RCC 7860 (cell line): ENCODE measurements at places on chromosomes 12 and 14.

GRCh38 chr14:70000601-70001000 is 121.4 kb downstream of the SMOC1 start:
- peak; percentile 71 for DNase-seq

DNA sequence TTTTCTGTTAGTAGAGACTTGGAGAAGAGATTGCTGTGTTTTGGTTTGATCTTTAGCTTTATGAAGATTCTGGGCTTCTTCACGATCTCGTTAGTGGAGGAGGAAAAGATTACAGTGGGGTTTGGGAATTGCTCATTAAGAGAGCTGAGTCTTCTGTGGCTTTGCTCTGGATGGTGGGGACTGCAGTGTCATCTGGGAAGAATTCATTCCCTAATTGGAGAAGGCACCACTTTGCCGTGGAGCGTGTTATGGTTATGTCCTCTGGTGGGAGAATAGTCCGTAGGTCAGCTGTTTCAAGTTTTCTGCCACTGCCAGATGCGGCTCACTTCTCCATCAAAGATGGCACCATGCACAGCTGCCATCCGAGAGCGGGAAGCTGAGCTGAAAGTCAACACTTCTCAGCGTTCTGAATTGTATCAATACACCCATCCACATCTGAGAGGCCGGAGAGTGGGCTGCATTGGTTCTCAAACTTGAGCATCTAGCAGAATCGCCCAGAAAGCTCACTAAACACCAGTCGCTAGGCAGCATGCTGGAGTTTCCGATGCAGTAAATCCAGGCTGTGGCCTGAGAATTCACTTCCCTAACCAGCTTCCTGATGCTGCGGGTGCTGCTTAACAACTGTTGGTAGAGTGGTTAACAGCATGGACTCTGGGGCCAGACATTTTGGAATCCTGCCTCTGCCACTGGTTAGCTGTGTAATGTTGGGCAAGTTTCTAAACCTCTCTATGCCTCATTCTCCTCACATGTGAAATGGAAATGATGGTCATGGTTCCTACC is 117.8 kb downstream of the PLXNC1 start:
- no peak for DNase-seq

- no peak for DNase-seq
Observed at GRCh38 chr12:119501052-119501451, 92.5 kb upstream of the TMEM233 start.

GRCh38 chr12:51826881-51827280 is 21.6 kb downstream of the FIGNL2 start:
- DNase-seq: no peak

DNA sequence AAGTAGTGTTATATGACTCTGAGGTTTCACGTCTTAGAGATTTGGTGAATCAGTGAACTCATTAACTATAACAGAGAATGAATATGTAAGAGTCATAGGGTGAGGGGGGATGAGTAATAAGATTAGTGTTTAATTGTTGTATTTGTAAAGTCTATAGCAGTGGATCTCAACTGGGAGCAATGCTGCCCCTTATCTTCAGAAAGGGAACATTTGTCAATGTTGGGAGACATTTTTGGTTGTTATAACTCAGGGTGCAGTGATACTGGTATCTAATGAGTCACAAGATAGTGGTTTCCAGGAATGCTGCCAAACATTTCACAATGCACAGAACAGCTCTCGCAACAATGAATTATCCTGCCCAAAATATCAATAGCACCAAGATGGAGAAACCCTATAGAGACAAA is 1193.7 kb downstream of the GALC start:
- DNase-seq: peak; percentile 87

GRCh38 chr12:25864306-25865276 is 93.9 kb upstream of the RASSF8 start:
- DNase-seq: no peak

DNA sequence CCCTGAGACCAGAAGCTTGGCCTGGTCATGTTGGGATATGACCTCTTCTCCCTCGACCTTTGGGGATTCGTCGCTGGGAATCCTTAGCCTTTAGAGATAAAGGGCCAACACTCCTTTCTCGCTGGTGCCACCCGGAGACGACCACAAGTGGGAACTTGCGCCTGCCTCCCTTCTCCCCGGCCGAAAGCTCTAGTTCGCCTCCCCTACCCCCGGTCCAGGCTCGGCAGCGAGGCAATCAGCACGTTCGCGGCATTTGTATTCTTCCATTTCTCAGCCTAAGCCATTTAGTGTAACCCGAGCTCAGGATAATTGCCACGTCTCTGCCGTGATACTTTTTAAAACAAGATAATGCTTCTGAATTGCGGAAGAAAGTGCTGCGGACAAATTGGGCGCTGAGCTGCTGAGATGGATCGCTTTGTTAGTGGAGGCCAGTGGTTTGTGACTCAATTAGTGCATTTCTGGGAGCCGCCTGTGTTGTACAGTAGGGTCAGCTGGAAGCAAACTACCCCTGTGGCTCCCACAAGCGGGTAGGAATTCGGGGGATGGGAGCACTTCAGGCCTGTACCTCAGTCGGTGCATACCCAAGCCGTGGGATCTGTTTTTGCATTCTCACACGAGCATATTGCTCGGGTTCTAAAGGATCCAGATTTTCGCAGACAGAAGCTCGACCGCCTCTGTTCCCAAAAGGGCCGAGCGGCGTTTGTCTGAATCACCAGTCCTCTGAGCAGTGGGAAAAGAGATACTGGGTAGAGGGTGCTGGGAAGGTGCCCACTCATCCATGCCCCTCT is 6.8 kb upstream of the SIX1 start:
- no peak for DNase-seq

- no peak for DNase-seq
Observed at GRCh38 chr12:122610911-122611310, 83.9 kb downstream of the KNTC1 start.

DNA sequence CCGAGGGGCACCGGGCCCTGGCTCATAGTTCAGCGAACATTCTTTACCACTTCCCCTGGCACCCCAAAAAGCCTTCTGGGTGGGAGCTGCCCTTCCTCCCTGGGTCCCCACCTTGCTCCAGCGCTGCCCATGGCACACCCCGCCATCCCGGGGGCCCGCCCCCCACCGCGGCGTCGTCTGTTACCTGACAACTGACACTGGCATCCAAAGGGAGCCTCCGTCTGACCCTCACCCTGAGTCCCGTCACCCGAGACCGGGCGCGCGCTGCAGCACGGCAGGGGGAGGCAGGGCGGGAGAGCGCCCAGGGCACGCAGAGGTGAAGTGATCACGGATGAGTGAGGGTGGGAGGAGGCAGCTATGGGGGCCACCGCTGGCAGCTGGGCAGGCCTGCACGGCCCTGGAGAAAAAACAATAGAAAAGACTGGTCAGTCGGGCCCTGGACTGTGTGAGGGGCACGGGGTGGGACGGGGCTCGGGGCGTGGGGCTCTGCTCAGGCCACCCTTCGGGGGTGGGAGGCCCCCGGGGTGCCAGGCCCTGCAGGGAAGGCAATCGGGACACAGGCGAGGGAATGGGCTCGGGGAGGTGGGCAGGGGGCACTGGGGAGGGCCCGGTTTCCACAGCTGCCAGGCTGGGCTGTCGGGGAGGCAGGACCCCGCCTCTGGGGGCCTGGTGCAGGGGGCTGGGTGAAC is 40.7 kb downstream of the BCL11B start:
- no peak for DNase-seq

DNA sequence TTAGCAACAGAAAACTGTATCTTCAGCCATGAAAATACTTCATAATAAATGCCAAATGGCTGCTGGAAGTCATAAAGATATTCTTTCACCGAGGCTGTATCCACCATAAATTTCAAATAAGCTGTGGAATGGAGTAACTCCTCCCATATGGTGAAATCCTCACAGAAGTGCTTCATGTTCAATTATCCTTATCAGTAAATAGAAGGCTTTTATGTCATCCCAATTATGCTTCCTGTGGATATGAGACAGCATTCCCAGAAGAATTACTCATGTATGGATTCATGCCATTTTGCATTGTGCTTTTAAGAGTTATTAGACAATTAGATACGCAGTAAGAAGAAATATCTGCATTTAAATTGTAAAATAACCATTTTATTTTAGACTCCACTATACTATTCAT is 99.0 kb downstream of the RTN1 start:
- DNase-seq: no peak

DNA sequence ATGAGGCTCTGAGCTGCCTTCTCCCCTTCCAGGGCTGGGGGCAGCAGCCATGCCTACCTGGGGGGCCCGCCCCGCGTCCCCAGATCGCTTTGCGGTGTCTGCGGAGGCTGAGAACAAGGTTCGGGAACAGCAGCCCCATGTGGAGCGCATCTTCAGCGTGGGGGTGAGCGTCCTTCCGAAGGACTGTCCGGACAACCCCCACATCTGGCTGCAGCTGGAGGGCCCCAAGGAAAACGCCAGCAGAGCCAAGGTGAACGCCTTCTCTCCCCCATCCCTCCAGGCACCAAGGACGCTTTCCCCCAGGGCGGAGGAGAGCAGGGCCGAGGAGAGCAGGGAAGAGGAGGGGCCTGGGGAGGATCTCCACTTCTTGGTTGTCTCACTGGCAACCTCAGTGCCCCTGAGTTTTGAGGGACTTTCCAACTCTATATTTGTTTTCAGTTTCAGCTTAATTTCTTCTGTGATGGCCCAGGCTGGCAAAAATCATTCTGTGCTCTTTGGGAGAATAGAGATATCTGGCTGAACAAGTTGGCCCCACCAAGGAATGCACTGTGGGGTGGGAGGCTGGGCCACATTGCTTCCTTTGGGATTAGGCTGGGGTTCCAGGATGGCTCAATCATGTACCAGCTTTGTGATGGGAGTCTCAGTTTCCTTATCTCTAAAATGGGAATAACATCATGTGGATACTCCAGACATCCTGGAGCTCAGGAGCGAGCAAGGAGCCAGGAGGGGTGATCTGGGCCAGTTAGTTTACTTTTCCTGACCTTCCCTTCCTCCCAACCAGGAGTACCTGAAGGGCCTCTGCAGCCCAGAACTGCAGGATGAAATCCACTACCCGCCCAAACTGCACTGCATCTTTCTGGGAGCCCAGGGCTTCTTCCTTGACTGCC is 1.2 kb downstream of the KHNYN start:
- DNase-seq: no peak
